ELF-1 (cell line): ENCODE measurements at places on chromosomes 11 and 22.

GRCh38 chr11:134417871-134418840 lies 6.1 kb upstream of the B3GAT1 start:
- peak; percentile 27 for DNase-seq

DNA sequence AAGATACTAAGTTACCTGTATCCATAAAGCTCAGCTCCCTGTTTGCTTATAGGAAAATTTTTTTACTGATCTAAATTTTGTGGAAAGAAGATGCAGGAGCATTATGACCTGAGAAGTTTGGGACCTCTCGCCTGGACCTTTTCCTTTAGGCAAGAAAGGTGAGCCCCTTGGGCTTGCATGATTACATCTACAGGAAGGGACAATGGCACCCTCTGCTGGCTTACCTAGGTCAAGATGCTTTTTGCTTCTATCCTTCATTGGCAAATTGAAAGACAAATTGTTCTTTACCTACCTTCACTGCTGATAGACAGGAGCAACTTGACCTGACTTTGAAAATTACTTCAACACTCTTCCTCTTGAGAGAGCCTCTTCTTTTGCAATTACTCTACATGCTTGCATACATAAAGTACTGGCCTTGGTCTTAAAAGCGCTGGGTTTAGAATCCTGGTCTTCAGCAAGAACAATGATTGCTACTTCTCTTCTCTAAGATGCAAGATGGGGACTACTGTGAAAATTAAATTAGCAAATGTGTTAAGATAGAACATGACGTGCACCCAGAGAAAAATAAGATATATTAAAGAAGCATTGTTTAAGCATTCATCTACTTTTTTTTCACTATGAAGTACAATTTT lies 147.2 kb downstream of the TRPC6 start:
- peak; percentile 38 for DNase-seq

GRCh38 chr11:2096011-2096918 lies 42.9 kb downstream of the IGF2 start:
- DNase-seq, result no peak

DNA sequence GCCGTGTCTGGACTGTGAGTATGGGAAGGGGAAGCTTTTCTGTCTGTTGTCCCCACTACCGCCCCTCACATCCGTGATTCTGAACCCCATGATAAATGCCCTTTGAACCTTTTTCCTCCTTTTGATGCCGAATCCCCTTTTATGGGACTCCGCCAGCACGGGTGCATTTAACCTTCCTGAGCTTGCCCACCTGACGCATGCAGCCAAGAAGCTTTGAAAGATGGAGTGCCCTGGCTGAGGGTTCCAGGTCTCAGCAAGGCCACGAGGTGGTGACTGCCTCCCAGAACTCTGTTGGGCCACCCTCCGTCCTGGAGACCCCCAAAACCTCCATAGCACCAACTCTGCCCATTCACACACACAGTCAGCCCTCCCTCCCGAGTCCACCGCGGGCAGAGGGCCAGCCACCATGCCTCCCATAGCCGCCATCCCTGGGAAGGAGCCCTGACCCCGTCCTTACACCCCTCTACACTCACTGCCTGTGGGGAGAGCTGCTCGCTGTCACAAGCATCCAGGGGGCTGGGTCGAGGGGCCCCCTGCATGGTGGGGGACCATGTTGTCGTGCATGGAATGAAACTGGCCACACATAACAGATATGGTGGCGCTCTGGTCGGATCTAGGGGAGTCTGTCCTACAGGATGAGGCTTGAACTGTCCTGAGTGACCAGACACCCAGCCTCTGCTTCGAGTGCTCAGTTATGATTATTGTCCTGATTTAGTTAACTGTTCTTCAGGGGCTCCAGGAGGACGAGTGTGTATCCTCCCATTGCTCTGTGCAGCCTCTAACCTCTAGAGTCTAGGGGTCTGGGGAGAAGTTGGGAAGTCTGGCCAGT lies 822 bp upstream of the COMT start:
- no peak for DNase-seq

DNA sequence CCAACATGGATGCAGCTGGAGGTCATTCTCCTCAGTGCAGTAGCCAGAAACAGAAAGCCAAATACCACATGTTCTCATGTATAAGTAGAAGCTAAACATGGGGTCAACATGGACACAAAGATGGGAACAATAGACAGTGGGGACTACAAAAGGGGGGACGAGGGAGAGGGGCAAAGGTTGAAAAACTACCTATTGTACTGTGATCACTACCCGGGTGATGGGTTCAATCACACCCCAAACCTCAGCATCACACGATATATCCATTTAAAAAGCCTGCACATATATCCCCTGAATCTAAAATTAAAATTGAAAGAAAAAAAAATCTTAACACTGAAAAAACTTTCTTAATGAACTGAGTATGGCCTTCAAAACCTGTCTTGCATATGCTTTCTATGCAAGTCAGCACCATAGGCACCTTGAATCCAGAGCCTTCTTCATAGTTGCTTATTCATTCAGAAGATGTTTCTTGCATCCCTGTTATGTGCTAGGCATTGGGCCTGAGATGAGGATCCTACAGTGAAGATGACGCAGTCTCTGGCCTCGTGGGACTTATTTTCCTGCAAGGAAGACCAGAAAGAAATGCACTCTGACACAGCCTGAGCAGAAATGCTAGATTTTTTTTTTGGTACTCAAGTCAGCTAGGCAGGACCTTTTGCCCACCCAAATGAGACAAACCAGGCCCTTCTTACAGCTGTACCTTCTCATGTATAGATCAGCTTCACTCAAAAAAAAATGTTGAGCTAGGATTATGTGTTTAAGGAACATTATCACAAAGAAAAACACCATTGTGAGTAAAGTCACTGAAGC lies 21.0 kb downstream of the NNMT start:
- DNase-seq, result no peak

DNA sequence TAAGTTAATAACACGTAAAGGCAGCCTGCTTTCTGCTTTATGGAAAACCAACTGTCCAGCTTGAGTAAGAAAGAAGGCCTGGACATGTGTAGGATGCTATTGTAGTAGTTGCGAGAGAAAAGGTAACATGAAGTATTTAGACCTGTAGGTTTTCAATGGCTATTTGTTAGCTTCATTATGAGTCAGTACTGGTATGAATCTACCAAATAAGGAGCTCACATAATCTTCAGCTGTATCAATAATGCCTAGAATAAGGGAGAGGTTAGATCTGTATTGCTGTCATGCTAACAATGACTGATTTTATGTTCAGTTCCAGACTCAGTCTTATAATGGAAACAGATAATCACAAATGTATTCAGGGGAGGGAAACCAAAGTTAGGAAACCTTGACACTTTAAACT lies 550.3 kb downstream of the CNTN5 start:
- no peak for DNase-seq

DNA sequence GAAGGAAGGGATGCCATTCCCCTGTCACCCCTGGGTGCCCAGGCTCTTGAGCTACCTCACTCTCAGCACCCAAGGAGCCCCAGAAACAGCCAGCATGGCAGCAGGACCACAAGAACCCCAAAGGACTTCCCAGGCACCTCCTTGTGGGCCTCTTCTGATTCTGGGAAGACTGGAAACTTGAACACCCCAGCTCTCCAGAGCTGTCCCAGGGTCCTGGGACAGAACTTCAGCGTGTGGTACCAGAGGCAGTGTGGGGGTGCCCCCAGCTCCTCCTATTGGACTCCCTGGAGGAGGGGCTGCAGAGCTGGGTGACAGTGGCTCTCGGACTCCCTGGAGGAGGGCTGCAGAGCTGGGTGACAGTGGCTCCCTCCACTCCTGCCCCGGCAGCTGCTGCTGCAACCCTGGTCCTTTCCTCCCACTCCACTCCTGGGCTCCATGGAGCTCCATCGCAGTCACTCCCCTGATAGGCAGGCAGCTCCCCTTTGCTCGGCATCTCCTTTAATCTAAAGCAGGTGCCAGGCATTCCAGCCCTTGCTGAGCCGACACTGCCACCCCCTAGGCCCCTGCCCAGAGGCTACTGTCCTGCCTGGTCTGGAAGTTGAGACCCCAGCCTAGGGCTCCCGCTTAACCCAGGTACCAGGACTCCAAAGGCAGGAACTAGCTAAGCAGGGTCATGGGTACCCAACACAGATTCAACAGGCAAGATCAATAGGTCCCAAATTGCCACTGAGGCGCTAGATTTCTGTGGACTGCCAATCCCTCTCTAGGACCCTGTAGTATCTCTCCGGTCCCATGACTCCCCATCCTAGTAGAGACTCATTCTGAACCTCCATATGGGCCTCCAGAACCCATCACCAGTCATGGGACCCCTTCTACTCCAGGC lies 2.7 kb downstream of the BCL9L start:
- DNase-seq, result peak; percentile 25

DNA sequence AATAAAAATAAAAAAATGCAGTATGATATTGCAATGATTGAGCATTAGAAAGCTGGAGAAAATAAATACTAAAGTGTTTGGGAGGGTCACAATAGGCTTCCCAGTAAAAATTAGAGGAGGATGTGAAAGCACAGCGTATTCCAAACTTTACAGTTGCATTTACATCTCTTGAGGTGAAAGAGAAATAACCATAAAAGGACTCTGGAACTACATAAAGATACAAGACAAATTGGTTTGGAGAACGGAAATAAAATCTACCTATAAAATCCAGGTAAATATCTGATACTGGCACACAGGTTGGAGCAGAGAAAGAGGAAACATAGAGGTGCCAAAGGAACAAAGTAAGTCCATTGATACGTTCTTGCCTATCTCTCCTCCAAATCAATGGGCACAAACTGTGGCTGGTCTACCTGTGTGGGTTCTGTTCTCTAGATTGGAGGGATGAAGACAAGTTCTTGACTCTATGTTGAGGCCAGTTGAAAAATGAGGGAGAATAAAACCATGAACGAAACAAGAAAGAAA lies at the start of gene MS4A12:
TSS of gene MS4A12 (plus strand) at position 291 of the 522 bp plus-strand sequence. CDS start 4,541 bp downstream, outside the sequence.
- DNase-seq, result no peak

GRCh38 chr11:103529181-103529684 lies 420.0 kb downstream of the DYNC2H1 start:
- peak; percentile 47 for DNase-seq

- DNase-seq, result peak; percentile 58
Observed at GRCh38 chr11:77101043-77101537, 1.6 kb upstream of the OMP start.
